ENCODE measurements at places on chromosomes 1 and 21.

- no peak for DNase-seq
- no peaks in the 10 kb centered on the region for H3K36me3 ChIP-seq
- H3K27me3 ChIP-seq: no peaks in the 10 kb centered on the region
These were observed 61.5 kb upstream of the TIAM1 start for GRCh38 chr21:31405604-31406003.

- no peak overlapping the region for H3K4me3 ChIP-seq
- H3K27me3 ChIP-seq: peaks cover 2% of the 10 kb centered on the region
- peaks cover 5% of the 10 kb centered on the region for H3K36me3 ChIP-seq
- no peaks in the 10 kb centered on the region for H3K4me1 ChIP-seq
- H3K27ac ChIP-seq: no peak overlapping the region
These were observed 8.8 kb upstream of the CAMK2N1 start for GRCh38 chr1:20494609-20495311.

DNA sequence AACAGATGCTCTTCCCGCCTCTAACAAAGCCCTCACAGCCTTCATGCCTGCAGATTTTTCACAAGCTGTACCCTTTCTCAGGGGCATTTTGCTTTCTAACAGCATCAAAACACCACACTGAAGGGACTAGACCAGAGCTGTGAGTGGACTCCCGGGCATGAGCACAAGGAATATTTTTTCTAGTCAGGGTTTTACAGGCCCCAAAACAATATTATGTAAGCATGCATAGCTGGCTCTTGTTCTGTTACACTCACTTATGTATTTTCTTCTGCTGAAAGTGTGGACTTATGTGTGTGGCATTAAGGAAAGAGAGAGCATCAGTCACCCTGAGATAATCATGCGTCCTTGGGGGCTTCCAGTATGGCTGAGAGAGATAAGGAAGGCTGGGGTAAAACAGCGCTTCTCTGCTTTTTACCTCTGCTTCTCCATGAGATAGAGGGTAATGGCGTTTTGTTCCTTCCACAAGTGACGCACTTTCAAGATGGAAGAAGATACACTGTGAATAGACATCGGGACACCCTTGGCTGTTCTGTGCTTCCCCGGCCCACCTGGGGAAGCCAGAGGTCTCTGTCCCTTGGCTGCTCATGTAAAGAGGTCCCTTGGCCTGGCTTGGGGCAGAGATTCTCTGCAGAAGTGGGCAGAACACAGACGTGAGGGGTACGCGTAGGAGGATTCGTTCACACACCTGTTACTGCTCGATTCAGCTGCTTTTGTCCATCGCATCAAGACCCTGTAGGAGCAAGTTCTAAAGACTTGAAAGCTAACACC lies 266.7 kb upstream of the RAB4A start:
- no peak overlapping the region for H3K27ac ChIP-seq
- H3K4me3 ChIP-seq: no peak overlapping the region
- no peaks in the 10 kb centered on the region for H3K36me3 ChIP-seq
- H3K27me3 ChIP-seq: no peaks in the 10 kb centered on the region

GRCh38 chr1:23098463-23099170 lies 70.0 kb downstream of the LUZP1 start:
- H3K4me3 ChIP-seq: peak overlapping the region; percentile 53
- H3K27ac ChIP-seq: no peak overlapping the region
- DNase-seq: peak; percentile 62
- H3K27me3 ChIP-seq: no peaks in the 10 kb centered on the region

GRCh38 chr1:51342591-51343206 lies 12.3 kb upstream of the TTC39A start:
- no peak overlapping the region for H3K27ac ChIP-seq
- no peak for DNase-seq
- H3K36me3 ChIP-seq: no peaks in the 10 kb centered on the region
- peaks cover 78% of the 10 kb centered on the region for H3K27me3 ChIP-seq
- peaks cover 8% of the 10 kb centered on the region for H3K4me1 ChIP-seq
- H3K4me3 ChIP-seq: no peak overlapping the region

GRCh38 chr1:78491451-78492071 lies 787 bp downstream of the PTGFR start:
- H3K36me3 ChIP-seq: no peaks in the 10 kb centered on the region
- peaks cover 53% of the 10 kb centered on the region for H3K27me3 ChIP-seq
- no peak overlapping the region for H3K27ac ChIP-seq
- no peak overlapping the region for H3K4me3 ChIP-seq

GRCh38 chr1:16920951-16921350 lies 780 bp upstream of the CROCC start:
- peaks cover 51% of the 10 kb centered on the region for H3K4me1 ChIP-seq
- no peaks in the 10 kb centered on the region for H3K27me3 ChIP-seq
- no peak overlapping the region for H3K27ac ChIP-seq
- H3K36me3 ChIP-seq: no peaks in the 10 kb centered on the region
- peak overlapping the region; percentile 80 for H3K4me3 ChIP-seq
- DNase-seq: no peak

DNA sequence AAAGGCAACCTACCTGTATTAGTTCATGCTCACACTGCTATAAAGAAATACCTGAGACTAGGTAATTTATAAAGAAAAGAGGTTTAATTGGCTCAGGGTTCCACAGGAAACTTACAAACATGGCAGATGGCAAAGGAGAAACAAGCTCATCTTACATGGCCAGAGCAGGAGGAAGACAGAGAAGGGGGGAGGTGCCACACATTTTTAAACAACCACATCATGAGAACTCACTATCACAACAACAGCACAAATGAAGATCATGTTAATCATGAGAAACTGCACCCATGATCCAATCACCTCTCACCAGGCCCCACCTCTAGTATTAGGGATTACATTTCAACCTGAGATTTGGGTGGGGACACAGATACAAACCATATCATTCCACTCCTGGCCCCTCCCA lies 90.6 kb upstream of the KCTD3 start:
- peaks cover 2% of the 10 kb centered on the region for H3K36me3 ChIP-seq
- H3K4me3 ChIP-seq: no peak overlapping the region
- DNase-seq: no peak
- no peaks in the 10 kb centered on the region for H3K4me1 ChIP-seq
- no peaks in the 10 kb centered on the region for H3K27me3 ChIP-seq
